Suprapubic skin (tissue), 4 donors: ENCODE measurements at places on chromosomes 13 and 19. TPM values are rescaled to one million over a fixed set of nuclear protein-coding genes. Genes with fewer than 3 reads are reported as not detected.

GRK1 gene
- total RNA-seq = not detected

ZNF66 gene
- 6.4 TPM for total RNA-seq

TMEM238 gene
- 37.1 TPM for total RNA-seq

FUT3 gene
- 3.6 TPM for total RNA-seq
